ENCODE measurements at places on chromosomes 3 and 15.

GRCh38 chr3:97699889-97700288 is 64.7 kb upstream of the ARL6 start:
- no peak for DNase-seq

GRCh38 chr3:157650172-157650571 is 147.0 kb upstream of the VEPH1 start:
- DNase-seq: no peak

GRCh38 chr15:92892201-92892555 is 7.9 kb upstream of the CHD2 start:
- no peak for DNase-seq

- DNase-seq: no peak
Measured at GRCh38 chr3:23106666-23107065, 96.5 kb upstream of the UBE2E2 start.

GRCh38 chr15:89330881-89331595 is 3.6 kb downstream of the POLG start:
- no peak for DNase-seq

- DNase-seq: no peak
Measured at GRCh38 chr3:101890716-101891115, 41.4 kb downstream of the NFKBIZ start.

DNA sequence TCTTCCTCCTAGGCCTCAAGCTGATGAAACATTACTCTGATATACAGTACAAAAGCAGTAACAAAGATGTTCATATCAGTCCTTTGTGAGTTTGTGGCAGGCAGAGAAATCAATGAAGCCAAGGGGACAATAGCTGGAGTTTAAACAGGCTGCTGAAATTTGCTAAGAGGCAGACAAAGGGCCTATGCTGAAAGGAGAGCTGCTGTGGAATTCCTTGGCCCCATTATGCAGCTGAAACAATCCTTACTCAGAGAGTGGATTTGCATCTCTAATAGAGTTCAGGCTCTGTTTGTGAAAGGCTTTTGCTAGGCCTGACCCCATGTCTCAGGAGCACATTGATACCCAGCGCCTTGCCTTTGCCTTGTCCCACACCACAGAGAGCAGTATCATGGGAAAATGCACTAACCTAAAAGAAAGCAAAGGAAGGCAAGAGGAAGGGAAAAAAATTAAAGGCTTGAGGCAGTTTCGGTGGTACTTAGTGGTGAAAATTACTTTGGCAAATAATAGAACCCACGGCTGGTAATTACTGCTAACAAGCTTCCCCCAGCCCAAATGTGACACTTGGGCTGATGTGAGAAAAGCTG is 195.0 kb upstream of the EPHA3 start:
- no peak for DNase-seq

DNA sequence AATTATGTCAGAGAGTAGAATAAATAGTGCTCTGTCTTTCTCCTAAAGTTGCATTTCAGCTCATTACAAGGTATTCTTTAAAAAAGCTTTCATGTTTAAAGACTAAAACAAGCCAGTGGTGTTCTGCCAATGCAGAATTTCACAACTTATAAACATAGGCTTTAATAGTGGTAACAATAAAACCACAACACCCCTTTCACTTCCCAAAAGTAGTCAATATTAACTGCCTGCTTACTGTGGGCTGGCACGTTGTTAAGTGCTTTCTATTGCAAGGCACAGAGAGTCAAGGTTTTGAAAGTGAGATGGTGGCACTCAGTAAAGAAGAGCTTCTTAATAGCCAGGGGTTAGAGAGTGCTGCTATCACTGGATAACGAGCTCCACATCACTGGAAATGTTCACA is 8.4 kb upstream of the RTP1 start:
- no peak for DNase-seq

DNA sequence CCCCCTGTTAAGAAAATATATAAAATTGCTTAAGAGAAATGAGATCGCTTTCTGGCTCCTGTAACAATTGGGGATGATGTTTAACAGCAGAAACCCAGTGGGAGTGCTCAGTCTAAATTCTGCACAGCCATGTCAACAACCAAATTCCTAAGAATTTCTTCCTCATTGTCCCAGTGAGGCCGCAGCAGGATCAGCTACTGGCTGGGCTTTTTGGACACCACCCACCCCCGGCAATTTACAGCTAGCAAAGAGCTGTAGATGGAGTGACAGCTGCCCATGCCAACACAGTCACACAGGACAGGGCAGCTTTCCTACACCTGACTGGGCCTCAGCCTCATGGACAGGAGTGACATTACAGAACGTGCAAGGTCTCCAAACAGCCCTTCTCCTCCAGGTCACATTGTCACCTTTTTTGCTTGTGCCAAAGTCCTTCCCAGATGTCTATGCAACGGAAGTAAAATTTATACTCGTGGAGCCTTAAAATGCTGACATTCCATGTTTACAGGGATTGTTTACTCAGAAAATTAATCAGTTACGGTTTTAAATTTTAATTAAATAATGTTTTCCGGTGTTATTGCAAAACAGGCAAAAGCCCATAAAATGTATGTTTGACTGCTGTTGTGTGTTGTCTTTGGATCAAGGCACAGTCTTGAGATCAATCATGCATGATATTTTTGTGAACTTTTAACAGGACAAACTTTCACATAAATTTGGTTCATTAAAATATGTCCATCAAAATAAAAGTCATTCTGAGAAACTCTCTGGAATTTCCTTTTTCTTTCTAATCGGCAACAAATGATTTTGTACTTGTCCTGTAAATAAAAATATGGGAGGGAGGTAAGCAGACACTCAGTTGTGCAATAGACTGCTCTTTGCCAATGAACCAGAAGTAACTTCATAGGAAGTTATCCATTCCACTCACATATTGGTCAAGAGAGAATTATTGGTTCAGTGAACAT is 943.2 kb downstream of the MCTP2 start:
- no peak for DNase-seq

- DNase-seq: no peak
Measured at GRCh38 chr15:50880651-50881114, 27.8 kb upstream of the AP4E1 start.

DNA sequence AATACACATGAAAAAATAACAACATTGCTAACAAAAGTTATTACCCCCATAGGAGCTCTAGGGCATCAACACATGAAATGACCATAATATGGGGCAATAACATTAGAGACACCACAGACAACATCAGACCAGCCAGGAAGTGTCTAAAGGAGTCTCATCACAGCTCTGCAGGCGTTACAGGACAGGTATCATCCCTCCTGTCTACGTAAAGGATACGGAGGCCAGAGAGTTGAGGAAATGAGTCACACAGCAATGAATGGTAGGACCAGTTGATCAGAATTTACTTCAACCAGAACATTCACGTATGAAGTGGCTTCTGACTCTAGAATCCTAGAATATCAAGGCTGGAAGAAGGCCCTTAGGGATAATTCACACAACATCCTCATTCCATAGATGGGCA is 1.8 kb downstream of the NME9 start:
- no peak for DNase-seq

DNA sequence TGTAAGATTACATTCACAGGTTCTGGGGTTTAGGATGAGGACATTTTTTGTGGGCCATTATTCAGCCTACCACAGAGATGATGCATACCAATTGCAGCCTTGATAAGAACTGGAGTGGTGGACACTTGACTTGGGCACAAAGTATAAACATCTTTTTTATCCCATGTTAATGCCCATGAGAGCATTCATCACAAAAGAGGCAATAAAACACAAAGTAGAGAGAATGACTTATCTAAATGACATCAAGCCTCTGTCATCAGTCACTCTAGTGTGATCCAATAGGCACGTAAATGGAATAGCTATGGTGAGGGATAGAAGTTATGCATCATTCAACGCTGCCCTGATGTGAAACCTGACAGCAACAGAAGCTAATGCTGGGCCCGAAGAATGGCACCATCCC is 25.8 kb downstream of the VEPH1 start:
- DNase-seq: no peak

- DNase-seq: no peak
Measured at GRCh38 chr3:134468519-134468918, 17.3 kb downstream of the ANAPC13 start.
